GM10248 (cell line): ENCODE measurements at places on chromosomes 12 and 14.

DNA sequence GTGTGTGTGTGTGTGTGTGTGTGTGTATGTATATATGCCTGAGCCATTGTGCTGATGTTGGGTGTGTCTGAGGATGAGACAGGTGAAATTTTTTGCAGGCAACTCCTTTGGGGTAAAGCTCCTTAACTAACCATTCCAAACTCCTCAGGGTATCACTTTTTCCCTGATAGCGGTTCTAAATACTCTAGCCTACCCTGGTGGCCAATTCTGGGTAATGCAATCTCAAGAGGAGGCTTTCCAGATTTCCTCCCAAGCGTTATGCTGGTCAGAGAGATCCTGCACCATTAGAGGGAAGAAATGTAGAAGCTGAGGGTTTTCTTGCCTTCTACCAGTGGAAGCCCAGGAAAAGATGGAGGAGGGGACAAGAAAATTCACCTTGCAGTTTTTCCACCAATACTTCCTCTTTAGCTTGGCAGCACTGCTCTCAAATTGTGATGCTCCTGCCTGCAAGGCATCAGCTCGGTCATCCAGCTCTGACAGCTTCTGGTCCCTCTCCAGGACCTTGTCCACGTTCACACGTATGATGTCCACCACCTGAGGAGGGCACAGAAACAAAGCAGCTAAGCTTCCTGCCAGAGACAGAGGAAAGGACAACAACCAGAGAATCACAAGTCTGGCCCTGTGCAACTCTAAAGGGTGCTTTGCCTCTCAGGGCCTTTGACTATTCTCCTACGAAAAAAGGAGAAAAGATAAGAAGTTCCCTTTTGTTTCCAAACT lies 4.9 kb downstream of the VAMP1 start:
- no peak for DNase-seq

GRCh38 chr14:95255013-95255412 lies 64.7 kb downstream of the CLMN start:
- peak; percentile 52 for DNase-seq

DNA sequence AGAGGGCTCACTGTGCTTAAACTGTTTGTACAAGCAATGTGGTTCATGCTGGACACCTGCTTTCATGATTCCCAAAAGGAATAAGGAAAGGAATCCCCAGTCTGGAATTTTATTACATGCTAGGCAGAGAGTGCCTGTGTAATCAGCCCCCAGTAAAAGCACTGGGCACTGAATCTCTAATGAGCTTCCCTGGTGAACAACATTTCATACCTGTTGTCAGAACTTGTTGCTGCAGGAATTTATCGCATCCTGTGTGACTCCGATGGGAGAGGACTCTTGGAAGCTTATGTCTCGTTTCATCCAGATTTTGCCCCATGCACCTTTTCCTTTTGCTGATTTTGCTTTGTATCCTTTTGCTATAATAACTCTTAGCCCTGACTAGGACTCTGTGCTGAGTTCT lies 190.2 kb upstream of the HMGA2 start:
- DNase-seq = no peak

DNA sequence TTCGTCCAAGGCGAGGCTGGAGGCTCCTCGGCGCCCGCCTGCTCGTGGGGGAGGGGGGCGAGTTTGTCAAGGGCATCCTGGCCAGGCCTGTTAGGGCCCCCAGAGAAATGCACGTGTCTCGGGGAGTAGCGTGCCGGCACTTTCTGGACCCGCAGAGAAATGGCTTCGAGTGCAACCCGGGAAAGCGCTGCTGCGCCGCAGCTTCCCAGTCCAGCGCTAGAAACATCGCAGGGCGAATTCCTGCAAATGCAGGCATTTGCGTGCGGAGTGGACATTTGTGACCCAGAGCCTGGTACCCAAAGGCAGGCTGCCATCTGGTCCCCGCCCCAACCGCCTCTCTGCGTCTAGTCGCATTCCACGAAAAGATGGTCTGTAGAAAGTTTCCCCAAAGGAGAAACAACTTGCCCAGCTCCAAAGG lies 756 bp downstream of the LGR5 start:
- DNase-seq = no peak

DNA sequence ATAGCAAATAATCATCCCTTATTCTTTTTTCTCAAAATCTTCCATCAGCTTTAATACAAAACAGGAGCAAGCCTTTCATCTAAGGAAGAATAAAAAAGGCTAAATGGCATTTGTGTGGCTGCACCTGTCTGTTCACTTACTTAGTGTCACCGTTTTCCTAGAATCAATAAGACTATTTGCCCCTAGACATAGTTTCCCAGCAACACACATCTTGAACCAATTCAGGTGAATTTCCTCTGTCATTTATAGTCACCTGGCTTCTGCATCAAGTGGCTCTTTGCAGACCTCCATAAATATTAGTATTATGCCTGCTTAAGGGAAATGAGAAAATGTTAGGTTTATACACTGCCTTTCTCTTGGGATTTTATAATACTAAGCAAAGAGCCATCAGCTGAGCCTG lies 17.4 kb upstream of the GCH1 start:
- DNase-seq = no peak

DNA sequence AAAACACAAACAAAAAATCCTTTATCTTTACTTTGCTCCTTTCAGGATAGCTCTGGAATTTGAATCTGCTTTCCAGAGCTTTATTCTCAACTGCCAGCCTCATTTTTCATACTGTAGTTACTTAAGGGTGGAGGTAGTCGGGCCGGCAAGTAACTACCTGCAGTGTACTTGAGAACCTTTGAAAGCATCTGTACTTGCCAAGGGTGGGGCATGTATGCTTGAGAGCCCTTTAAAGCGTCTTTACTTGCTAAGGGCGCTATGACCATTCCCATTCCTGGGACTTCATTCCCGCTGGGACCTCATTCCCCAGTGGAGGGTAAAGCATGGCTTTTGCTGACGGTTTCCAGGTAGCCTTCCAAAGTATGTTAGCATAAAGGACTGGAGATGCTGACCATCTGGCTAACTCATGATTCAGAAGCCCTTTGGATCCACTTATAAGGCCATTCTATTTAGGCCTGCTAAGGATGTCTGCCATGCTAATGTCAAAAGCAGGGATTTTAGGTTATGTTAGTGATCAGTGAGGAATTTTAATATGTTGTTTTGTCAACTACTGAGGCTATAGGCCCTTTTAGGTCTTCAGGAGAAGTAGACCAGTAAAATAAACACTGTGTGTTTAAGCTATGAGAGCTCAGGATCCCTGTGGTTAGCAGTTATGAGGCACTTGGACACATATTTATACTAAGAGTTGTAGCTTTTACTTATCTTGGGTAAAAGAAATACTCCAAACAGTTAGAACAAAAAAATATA lies 74.9 kb downstream of the CRADD start:
- DNase-seq = no peak

- DNase-seq = no peak
Measured at GRCh38 chr14:69087061-69087461, 65.9 kb downstream of the DCAF5 start.

GRCh38 chr12:26317942-26318575 lies 122.7 kb downstream of the SSPN start:
- DNase-seq = no peak

DNA sequence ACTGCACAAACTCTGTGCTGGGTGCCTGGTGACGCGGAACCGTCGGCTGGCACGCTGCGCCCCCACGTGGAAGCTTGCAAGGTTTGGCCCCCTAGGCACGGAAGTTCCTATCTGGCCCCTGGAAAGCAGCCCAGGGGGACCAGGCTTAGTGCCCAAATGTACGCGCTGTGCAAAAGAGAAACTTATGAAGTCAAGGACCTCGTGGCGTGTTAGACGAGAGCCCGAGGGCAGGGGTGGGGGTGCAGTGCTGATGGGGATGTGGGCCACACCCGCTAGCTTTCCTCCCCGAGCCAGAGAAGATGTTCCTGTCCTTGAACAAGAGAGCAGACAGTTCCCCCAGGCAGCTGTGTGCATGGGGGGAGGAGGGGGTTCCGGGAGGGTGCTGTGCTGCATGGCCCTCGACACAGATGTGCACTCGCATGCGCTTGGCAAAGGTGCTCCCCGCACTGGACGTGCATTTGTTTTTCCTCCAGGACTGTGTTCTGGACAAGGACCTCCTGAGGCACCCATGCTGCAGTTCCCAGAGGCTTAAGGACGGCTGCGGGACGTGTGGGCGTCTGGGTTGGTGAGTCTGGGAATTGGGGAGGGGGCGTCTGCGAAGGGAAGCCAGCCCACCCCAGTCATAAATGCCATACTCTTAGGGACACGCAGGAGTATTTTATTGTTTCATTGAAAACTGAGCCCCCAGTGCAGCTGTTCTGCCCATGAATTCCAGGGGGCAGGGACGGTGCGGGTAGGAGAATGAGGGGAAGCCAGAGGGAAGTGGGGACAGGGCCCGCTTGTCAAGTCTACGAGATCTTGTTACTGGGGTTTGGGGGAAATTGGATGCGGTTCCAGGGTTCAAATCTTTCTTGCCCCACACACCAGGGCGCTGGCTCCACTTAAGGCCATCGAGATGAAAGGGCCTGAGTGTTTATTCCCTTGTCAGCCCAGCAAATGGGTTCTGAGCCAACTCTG lies 80.0 kb downstream of the NTF3 start:
- peak; percentile 37 for DNase-seq

GRCh38 chr12:94133964-94134795 lies 14.2 kb upstream of the PLXNC1 start:
- peak; percentile 52 for DNase-seq

DNA sequence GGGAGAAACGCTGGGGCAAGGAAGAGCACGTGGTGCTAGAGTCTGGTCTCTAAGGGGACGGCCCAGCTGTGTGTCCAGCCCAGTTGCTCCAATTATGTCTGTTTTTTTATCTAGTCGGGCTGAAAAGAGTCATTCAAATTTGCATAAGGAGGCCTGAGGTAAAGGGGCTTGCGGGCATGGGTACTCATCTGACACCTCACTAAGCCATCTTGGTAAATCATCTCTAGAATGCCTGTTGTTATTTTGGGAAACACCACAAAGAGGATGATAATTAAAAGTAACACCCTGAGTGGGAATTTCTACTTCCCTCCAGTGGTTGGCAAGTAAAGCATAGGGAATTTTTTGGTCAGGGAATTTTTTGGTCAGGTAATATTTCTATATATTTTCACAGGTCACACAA lies 196.1 kb upstream of the ALG10B start:
- DNase-seq = no peak

GRCh38 chr12:123231931-123232330 lies 1.0 kb downstream of the MPHOSPH9 start:
- DNase-seq = no peak

DNA sequence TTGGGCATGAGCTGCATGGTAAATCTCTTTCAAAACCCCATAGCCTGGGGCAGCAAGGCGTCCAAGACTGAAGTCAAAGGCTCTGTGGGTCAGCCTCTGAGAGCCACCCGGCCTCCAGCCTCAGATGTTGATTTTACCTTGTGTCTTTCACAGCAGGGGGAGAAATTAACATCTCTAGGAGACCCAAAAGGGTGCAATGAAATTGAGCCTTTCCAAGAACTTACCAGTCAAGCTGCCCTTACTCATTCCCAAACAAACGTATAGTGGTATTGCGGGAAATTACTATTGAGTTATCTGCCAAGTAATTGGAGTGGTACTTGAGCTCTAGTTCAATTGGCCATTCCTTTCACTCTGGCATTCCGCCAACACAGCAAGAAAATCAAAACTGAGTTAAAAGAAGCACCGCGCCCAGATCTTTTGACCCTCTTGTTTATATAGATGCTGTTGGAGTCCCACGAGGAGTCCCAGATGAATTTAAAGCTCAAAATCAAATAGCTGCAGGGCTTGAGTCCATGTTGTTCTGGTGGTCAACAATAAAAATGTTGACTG lies 380.7 kb upstream of the SYT1 start:
- DNase-seq = no peak

DNA sequence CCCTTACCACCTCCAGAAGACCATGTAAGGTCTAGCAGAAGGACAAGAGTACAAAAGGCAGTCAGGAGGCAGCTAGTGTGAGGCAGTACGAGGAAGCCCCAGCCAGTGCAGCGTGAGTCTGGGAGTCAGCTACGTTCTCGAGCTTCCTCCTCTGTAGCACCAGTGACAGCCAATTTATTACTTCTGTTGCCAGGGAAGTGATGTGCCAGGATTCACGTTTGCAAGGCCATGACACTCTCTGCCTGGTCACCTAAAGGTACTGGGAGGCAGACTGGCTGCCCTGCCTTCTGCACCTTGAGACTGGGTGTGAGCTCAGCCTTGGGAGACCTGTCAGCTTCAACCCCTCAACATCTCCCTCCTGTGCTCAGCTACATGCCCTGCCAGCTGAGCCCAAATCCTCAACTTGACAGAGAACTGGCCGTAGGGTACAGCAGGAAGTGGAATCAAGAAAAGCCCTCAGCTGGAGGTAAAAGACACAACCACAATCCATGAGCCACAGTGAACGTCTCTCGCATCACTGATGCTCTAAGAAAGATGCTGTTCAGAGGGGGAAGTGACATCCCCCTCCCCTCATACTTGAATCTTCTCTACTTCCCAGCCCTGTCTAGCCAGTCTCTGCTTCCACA lies 182.5 kb upstream of the RGS6 start:
- DNase-seq = no peak

- DNase-seq = no peak
Measured at GRCh38 chr14:96126783-96127271, 77.8 kb upstream of the BDKRB2 start.

DNA sequence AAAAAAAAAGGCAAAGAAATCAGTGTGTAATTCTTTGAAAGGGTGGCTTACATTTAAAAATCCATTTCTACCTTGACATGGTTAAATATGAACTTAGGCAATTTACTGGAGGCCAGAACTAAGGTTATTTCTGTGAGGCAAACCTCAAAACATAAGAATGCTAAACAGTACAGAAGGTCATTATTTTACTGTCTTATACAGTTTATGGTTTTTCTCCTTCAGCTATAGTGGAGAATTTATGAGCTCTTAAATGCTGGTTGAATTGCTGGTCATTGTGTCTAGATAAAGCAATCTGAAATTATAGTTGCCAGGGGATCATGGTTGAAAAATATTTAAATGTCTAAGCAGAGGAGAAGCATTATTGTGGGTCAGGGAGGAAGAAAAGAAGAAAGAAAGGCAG lies 70.5 kb downstream of the TRIM9 start:
- DNase-seq = no peak

- DNase-seq = no peak
Measured at GRCh38 chr12:81212996-81213696, 135.3 kb downstream of the ACSS3 start.

DNA sequence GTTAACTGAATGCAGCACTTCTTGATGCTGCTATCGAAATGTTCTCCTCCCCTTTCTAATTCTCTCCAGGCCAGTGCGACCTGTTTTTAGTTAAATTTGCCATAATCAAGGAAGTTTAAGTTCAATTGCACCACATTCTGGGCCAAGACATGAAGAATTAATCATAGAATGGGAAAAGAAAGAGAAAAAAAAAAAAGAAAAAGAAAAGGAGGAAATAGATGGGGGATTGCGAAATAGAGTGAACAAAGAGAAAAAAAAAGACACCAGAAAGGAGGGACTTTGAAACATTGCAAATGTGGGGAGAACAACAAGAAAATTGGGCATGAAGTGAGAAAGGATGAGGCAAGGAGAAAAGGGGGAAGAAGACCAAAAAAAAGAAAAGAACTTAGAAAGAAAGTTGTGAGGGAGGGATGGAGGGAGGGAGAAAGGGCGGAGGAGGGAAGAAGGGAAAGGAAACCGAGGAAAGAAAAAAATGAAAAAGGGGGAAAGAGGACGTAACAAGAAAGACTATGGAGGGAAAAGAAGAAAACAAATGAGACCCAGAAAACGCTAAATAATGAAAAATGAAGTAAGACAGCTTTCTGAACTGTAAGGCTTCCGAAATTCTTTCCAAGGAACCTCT lies 32.8 kb upstream of the TBX5 start:
- no peak for DNase-seq
